Sigmoid colon (tissue), 7 donors: ENCODE measurements at places on chromosomes 7 and 10.

GRCh38 chr7:109641445-109641844, 1071.8 kb downstream of the DNAJB9 start:
- no peak overlapping the region for H3K4me3 ChIP-seq
- DNase-seq, result no peak
- no peaks in the 10 kb centered on the region for H3K4me1 ChIP-seq
- no peak overlapping the region for H3K27ac ChIP-seq
- H3K27me3 ChIP-seq, result no peaks in the 10 kb centered on the region

DNA sequence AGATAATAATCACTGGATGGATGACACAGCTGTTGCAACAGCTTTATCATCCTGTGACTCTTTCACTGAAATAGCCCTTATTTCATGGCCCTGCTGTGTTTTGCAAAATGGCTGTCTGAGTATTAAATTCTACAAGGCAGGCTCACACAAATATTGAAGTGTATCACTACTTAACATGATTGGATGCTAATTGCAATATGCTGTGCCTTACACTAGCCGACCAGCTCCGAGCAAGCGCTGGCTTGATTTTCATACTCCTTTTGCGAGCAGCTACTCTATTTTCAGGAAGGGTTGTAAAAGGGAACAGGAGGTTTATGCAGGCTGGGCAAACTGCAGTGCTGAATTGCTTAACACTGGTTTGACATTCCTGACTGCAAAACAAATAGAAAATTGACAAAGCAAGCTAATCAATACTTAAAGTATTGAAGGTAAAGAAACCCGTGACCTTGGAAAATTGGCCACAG, 121.6 kb downstream of the CACNB2 start:
- no peak overlapping the region for H3K4me3 ChIP-seq
- H3K27me3 ChIP-seq, result no peaks in the 10 kb centered on the region
- no peak overlapping the region for H3K27ac ChIP-seq
- DNase-seq, result no peak
- peaks cover 6% of the 10 kb centered on the region for H3K4me1 ChIP-seq

DNA sequence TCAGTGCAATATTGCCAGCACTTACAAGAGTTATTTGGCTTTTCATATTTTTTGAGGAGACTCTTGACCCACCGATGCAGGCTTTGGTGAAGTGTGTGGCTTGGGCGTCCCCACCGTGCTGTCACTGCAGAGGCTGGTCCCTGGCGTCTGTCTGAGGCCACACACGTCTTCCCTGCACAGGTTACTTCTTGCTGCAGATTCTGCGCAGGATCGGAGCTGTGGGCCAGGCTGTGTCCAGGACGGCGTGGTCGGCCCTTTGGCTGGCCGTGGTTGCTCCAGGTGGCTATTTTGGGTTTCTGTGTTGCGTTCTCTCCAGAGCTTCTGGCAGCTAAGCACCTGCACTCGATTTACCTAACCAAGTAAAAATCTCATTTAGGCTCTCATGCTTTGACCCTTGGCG, 18.9 kb downstream of the SUN1 start:
- no peak overlapping the region for H3K27ac ChIP-seq
- peaks cover 55% of the 10 kb centered on the region for H3K36me3 ChIP-seq
- H3K4me3 ChIP-seq, result no peak overlapping the region
- no peaks in the 10 kb centered on the region for H3K27me3 ChIP-seq

GRCh38 chr7:64666663-64667050, 724 bp downstream of the ZNF107 start:
- no peaks in the 10 kb centered on the region for H3K36me3 ChIP-seq
- peak overlapping the region; percentile 76 for H3K4me3 ChIP-seq
- peak overlapping the region; percentile 67 for H3K27ac ChIP-seq
- no peaks in the 10 kb centered on the region for H3K27me3 ChIP-seq

GRCh38 chr7:107453388-107453787, 16.5 kb upstream of the GPR22 start:
- H3K4me3 ChIP-seq, result no peak overlapping the region
- H3K4me1 ChIP-seq, result no peaks in the 10 kb centered on the region
- no peaks in the 10 kb centered on the region for H3K36me3 ChIP-seq
- H3K27ac ChIP-seq, result no peak overlapping the region
- DNase-seq, result no peak

DNA sequence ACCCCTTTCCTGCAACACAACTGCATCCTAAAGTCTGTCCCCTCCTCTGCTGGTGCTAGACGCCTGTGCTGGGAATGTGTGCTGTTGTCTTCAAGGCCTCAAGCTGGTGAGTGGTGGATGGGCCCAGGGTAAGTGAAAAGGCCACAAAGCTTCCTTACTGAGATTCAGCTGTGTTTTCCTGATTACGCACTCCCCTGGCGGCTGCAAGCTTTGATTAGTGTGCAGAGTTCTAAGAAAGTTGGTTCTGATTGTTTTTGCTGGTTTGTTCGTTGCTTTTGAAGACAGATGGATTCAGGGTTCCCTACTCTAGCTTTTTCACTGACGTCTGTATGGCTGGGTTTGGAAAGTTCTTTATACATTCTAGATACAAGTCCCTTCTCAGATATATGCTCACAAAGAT, 11.9 kb upstream of the FOXL3 start:
- H3K36me3 ChIP-seq, result no peaks in the 10 kb centered on the region
- H3K4me3 ChIP-seq, result no peak overlapping the region
- H3K4me1 ChIP-seq, result no peaks in the 10 kb centered on the region
- no peak for DNase-seq
- H3K27ac ChIP-seq, result no peak overlapping the region

GRCh38 chr10:120508966-120509365, 51.9 kb downstream of the PLPP4 start:
- H3K4me1 ChIP-seq, result no peaks in the 10 kb centered on the region
- no peak overlapping the region for H3K4me3 ChIP-seq
- H3K36me3 ChIP-seq, result no peaks in the 10 kb centered on the region
- DNase-seq, result no peak

- no peaks in the 10 kb centered on the region for H3K36me3 ChIP-seq
- no peaks in the 10 kb centered on the region for H3K4me1 ChIP-seq
- peaks cover 8% of the 10 kb centered on the region for H3K27me3 ChIP-seq
- DNase-seq, result no peak
Measured at GRCh38 chr7:129122751-129123509, 21.6 kb upstream of the TSPAN33 start.

GRCh38 chr10:103692436-103692951, 162.9 kb downstream of the SH3PXD2A start:
- DNase-seq, result no peak
- peaks cover 32% of the 10 kb centered on the region for H3K4me1 ChIP-seq
- H3K27ac ChIP-seq, result peak overlapping the region; percentile 33
- H3K36me3 ChIP-seq, result no peaks in the 10 kb centered on the region
- peak overlapping the region; percentile 46 for H3K4me3 ChIP-seq

DNA sequence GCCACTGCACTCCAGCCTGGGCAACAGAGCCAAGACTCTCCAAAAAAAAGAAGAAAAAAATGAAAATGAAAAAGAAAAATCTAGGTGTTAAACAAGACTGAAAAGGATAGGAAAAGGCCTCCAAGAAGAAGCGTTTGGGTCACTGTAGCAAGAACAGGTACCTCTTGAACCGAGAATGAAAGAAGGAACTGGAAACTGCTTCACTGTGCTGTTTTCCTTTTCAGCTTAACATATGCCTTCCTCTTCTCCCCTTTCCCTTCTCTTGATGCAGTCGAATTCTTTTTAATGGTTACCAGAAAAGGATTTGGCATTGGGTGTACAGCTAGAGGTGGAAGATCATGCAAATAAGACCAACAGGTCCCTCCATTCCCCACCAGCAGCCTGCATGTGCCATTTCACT, 28.1 kb downstream of the LRRC4 start:
- no peak overlapping the region for H3K4me3 ChIP-seq
- H3K4me1 ChIP-seq, result peaks cover 3% of the 10 kb centered on the region
- no peak overlapping the region for H3K27ac ChIP-seq

DNA sequence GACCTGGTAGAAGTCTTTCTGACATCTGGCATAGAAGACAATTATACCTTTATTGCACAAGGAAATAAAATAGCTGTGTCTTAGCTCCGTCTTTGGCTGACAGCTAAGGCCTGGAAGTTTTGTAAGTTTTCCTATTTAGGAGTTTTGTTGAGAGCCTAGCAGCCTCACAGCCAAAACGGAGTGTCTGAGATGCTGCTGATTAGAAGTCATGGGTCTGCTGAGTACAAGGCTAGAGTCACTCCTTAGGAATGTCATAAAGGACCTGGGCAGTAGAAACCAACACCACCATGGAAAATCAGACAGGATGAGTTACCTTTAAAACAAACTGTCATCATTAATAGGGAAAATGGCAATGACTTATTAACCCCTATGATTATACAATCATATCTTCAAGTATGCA, 442.5 kb downstream of the KCNMA1 start:
- peaks cover 56% of the 10 kb centered on the region for H3K4me1 ChIP-seq
- H3K4me3 ChIP-seq, result no peak overlapping the region
- no peaks in the 10 kb centered on the region for H3K36me3 ChIP-seq

DNA sequence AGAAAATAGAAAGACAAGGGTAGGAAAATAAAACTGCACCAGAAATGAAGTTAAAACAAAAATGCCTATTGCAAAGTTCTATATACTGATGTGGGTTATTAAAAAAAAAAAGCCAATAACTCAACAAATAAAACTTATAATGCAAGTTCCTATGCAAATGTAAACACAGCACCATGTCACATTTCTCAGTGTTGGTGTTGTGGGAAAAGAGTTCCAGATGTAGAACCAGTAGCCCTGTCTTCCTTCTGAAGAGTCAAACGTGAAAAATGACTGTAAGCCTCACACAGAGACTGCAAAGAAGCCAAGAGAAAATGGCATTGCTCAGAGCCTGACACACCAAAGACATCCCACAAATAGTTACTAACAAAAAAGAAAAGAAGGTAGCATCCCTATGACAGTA, 10.1 kb downstream of the PON2 start:
- H3K36me3 ChIP-seq, result no peaks in the 10 kb centered on the region
- H3K27me3 ChIP-seq, result no peaks in the 10 kb centered on the region
- H3K27ac ChIP-seq, result no peak overlapping the region
- DNase-seq, result no peak

- no peak overlapping the region for H3K27ac ChIP-seq
- no peaks in the 10 kb centered on the region for H3K36me3 ChIP-seq
- no peaks in the 10 kb centered on the region for H3K27me3 ChIP-seq
- no peak for DNase-seq
- no peak overlapping the region for H3K4me3 ChIP-seq
Measured at GRCh38 chr7:114812570-114812969, 109.3 kb upstream of the MDFIC start.

DNA sequence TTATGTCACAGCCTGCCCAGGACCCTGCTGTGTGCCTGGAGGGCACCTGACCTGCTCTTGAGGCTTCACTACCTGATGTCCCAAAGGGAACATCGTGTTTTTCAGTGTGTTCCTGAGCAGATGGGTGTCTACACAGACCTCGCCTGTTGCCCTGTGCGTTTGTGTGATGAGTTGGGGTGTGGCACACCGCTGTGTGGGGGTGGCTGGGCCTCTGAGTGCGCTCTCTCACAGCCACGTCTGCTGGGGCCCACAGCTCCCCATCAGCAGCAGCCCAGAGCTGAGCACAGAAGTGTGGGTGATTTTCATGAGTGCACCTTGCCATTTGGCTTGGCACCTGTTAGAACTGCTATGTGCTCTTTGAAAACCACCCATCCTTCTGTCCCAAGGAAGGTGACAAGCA, 121.5 kb downstream of the NKX6-2 start:
- H3K27ac ChIP-seq, result no peak overlapping the region
- peaks cover 42% of the 10 kb centered on the region for H3K4me1 ChIP-seq
- peaks cover 17% of the 10 kb centered on the region for H3K36me3 ChIP-seq
- H3K4me3 ChIP-seq, result no peak overlapping the region

DNA sequence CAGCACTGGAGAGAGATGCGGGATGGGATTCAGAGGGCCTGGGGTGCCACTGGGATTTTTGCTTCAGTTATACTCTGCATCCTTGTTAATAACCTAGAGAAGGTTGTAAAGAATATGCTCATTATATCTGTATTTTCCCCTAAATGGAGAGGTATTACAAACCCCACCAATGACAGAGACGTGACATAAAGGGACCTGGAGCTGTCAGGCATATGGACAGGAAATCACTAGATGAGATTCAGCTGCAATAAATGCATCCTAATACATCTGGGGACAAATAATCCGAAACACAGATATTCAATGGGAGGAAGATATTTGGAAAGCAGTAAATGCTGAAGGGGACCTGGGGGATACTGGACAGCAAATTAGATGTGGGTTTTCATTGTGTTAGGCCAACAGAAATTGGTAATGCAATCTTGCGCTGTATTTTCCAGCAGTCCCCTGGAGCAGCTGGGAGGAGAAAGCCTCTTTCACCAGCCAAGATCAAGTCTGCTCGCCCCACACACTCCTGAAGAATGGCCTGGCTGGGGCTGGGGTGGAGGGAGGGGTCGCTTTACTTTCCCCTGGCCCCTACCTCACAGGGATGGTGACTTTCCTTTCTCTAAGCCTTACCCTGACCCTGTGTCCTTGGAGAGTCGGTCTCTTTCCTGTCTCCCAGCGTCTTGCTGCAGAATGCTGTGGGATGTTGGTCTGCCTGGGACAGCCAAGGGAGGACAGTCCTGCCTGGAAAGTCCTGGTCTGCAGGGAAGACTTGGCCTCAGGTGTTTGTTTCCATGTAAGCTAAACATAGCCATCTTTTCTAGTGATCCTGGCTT, 653.8 kb downstream of the LRMDA start:
- no peak overlapping the region for H3K27ac ChIP-seq
- no peak overlapping the region for H3K4me3 ChIP-seq
- H3K27me3 ChIP-seq, result no peaks in the 10 kb centered on the region
- H3K36me3 ChIP-seq, result no peaks in the 10 kb centered on the region
- H3K4me1 ChIP-seq, result peaks cover 29% of the 10 kb centered on the region
- no peak for DNase-seq

- no peaks in the 10 kb centered on the region for H3K36me3 ChIP-seq
- H3K27me3 ChIP-seq, result no peaks in the 10 kb centered on the region
- no peak for DNase-seq
- no peak overlapping the region for H3K27ac ChIP-seq
- H3K4me3 ChIP-seq, result no peak overlapping the region
Measured at GRCh38 chr10:31278279-31278941, 40.6 kb upstream of the ZEB1 start.

- H3K27me3 ChIP-seq, result peaks cover 14% of the 10 kb centered on the region
- no peak for DNase-seq
- no peaks in the 10 kb centered on the region for H3K36me3 ChIP-seq
Measured at GRCh38 chr7:152923711-152924110, 164.2 kb downstream of the ACTR3B start.

GRCh38 chr7:29139191-29139590, 7.1 kb downstream of the CPVL start:
- no peak overlapping the region for H3K27ac ChIP-seq
- H3K4me1 ChIP-seq, result no peaks in the 10 kb centered on the region
- no peaks in the 10 kb centered on the region for H3K36me3 ChIP-seq

DNA sequence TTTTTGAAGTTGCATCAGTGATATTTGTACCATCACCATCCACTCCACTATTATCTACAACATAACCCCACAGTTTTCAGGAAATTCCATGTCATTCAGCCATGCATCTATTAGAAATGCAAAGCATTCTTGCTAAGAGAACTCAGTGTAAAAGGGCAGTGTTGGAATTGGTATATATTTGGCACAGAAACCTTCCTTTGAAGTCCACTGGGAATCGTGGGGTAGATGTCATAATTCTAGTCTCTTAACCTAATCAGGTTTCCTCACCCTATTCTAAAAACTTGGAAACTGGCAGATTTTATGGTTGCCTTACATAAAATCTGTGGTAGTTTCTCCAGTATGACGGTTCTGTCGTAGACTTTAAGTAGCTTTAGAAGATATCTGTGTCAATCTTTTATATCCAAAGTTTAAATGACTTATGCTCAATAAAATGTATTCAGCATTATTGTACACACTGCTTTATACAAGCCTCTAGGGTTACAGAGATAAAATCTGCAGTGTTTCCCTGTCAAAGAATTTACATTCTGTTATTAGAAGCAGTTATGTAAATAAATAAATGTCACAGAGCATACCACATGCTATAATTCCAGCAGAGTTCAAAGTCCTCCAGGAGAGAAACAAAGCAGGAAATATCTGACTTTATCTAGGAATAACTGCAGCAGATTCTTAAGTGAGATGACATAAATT, 704.4 kb upstream of the CELF2 start:
- no peak for DNase-seq
- no peaks in the 10 kb centered on the region for H3K4me1 ChIP-seq
- H3K4me3 ChIP-seq, result no peak overlapping the region
- no peaks in the 10 kb centered on the region for H3K27me3 ChIP-seq
